ENCODE measurements at places on chromosomes 12 and 14. TPM values are rescaled to one million over a fixed set of nuclear protein-coding genes. Genes with fewer than 3 reads are reported as not detected.

Gene DDN
- total RNA-seq = 0.39 TPM

Gene MMP14
- 56.5 TPM for total RNA-seq

Gene SCN8A
- total RNA-seq = 15.2 TPM

Gene MYH6
- 0.13 TPM for total RNA-seq

Gene SLC2A14
- 19.3 TPM for total RNA-seq

Gene RERGL
- not detected for total RNA-seq

Gene KRT83
- not detected for total RNA-seq

Gene GPATCH2L
- 76.7 TPM for total RNA-seq

Gene SERPINA10
- total RNA-seq = not detected

- no peak for DNase-seq
These were observed 51.6 kb upstream of the VRK1 start for GRCh38 chr14:96745500-96746051.

DNA sequence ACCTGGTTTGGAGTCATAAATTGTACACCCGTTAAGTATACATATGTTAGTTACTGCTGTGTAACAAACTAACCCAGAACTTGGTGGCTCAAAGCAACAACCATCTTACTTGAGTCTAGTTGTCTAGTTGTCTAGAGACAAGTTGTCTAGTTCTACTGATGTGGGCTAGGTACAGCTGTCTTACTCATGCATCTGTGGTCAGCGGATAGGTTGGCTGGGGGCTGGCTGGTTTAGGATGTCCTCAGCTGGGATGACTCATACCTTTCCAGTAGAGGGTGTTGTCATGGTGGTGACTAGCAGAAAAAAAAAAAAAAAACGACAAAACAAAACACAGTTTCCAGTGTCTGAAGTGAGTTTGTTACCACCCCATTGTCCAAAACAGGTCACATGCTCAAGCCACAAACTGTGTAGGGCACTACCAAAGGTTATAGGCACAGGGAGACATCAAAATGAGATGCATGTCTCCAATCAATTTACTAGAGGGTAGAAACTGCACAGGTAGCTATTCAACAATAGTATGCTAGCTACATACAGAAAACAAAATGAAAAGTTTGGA is 680.3 kb downstream of the MED13L start:
- no peak for DNase-seq

DNA sequence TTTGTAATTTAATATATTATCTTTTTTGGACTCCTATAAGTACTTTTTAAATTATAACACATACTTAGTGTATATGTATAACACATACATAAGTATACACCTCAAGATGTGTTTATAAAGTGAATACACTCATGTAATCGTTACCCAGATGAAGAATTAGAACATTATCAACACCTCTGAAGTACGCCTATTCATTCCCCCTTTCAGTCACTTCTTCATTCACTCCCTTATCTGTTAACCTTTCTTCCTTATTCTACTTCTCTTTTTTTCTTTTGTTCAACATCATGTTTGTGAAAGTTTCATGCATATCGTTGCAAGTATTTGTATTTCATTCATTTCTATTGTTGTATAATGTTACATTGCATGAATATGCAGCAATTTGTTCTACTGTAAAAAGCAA is 98.5 kb downstream of the ARID2 start:
- no peak for DNase-seq

DNA sequence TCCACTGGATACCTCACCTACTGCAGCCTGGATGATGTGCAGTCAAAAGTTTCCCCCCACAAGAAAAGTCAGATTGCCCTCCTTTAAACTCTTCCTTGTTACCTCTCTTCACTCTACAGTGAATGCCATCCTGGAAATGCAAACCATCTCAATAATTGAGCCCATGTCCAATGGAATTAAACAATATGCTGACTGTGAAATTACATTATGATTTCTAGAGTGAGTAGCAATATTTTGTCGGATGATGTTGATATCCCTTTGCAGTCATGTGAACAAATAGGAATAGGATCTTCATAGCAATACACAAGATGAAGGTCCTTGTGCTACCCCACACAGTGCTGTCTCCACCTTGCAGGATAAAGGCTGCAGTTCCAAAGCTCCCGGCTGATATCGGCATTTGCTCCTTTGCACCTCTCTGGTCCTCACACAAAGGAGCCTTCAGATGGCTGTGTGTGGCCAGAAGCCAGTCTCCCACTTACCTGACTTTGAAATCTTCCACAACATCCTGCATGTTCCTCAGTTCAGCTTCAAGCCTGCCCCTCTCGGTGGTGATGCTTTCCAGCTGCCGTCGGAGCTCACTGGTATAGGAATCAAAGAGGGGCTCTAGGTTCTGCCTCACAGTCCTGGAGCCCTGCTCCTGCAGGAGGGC is 1.5 kb downstream of the KRT75 start:
- DNase-seq = no peak

DNA sequence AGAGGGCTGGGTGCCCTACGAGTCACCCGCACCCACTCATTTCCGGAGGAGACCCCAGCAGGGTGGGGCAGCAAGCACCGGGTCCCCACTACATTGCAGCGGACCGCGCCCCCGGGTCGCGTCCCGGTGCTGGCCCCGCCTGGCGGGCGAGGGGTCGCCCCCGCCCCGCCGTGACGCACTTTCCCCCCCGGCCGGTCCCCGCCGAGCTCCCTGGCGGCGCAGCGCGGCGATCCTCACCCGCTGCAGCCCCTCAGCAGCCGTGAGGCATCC is 106.1 kb downstream of the PRICKLE1 start:
- DNase-seq = no peak

GRCh38 chr14:32514236-32514635 is 185.1 kb downstream of the AKAP6 start:
- DNase-seq = no peak

GRCh38 chr14:69654116-69654515 is 42.7 kb downstream of the SUSD6 start:
- DNase-seq = no peak

DNA sequence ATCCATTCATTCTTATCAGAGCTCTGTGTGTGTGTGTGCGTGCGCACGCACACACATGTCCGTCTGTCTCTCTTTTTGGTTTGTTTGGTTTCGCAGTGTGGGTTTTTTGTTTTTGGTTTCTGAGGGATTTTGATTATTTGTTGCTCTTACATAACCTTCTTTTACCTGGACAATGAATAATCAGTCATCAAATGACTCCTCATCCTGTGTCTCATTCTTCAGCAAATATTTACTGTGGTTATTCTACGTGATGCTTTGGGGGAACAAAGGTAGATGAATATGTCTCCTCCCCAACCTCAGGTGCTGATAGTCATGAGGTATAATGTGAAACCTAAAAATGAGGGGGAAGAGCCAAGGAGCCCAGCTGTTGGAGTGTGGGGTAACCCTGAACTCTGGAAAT is 92.4 kb downstream of the SAMD4A start:
- DNase-seq = no peak

DNA sequence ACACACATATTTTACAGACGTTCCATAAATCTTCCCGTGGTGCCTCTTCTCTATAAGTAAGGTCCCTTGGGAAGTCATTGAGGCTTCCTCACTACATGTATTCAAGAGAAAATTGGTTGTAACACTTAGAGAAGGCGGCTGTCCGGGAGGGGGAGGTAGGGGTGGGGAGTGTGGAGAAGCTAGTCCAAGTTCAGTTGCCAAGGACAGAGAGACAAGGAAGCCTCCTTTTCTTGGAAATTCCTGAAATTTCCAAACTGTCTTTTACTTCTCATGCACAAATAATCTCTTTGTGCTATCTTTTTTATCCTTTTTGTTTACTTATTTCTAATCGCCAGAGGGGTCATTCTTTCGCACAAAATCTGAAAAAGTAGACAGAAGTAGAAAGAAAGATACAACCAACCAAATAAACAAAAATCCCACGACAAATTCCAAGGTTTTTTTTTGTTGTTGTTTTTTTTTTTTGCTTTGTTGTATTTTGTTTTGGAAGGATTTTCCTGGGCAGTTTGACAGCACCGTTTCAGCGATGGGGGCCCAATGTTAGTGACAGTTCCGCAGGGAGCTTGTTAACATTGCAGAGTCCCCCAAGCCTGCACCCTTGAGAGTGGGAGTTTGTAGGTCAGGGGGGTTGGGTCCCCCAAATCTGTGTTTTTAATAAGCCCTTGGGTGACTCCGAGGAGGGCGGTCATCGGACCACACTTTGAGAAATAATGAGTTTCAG is 45.2 kb downstream of the MAP1LC3B2 start:
- no peak for DNase-seq

DNA sequence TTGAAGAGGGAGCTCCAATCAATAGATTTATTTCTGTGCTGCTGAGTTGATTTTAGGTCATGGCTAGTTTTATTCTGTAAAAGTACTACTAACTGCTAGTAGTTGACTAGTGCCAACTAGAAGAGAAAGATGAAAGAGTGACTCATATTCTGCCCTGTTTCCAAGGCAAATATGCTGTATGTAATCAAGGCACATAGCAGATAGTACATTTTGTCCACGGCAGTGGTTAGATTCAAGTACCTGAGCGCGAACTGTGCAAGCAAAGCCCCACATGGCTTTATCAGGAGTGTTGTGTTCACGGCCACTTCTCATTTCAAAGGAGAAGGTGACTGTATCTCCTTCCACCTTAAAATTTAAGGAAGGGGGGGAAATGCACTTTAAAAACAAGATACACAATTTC is 126.8 kb downstream of the TRAFD1 start:
- DNase-seq = no peak

- no peak for DNase-seq
These were observed 364.9 kb downstream of the NRXN3 start for GRCh38 chr14:78535041-78535440.
